ENCODE measurements at places on chromosomes 5 and 9.

DNA sequence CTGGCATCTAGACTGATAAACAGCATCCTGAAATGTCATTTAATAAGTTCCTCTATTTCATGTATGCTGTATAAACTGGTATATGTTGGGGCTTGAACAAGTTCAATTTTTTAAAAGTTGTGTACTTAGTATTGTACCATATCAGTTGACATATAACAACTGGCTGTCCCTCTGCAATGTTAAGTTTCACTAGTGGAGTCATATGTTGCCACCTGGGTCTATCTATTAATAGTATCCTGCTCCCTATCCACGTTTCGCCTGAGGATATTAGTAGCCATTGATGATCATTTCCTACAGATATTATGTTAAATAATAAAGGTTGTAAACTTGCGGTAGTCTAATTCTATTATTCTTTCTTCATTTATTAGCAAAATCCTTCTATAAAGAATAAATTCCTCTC is 177.6 kb downstream of the RFX3 start:
- DNase-seq, result no peak

DNA sequence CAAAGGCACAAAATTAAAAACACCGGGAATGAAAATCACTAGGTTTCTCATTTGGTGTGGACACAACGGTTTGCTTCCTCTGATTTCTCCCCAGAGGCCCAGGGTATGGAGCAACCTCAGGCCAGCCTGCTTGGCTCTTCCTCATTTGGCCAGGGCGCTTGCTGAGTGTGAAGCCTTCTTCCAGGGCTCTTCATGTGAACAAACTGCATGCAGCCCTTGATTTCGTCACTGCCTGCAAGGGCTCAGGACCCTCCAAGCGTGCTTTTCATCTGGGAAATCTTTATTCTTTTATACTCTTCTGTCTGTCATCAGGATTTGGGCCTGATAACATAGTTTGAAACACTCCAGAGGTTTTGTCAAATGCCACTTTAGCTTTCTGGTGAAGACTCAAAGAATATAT is 122.6 kb upstream of the KLF4 start:
- no peak for DNase-seq

DNA sequence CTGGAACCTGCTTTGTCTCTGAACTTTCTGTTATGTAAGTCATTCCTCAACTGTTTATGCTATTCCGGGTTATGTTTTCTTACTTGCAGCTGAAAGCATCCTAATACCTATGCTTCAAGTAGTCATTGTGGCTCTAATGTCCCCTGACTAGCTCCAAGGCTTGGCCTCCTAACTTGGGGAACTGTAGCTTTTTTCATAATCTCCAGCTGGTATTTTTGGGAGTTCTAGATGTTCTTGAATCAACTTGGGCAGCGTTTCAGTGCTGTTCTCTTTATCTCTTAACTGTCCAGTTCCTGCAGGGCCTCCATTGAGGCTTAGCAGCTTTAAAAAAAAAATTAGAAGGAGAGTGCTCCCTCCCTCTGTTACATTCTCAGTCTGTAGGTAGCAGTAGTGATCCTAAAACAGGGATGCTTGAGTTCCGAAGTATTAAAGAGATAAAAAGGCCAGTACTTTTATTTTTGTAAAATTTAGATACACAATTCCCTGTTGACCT is 100.0 kb upstream of the ACTBL2 start:
- no peak for DNase-seq

DNA sequence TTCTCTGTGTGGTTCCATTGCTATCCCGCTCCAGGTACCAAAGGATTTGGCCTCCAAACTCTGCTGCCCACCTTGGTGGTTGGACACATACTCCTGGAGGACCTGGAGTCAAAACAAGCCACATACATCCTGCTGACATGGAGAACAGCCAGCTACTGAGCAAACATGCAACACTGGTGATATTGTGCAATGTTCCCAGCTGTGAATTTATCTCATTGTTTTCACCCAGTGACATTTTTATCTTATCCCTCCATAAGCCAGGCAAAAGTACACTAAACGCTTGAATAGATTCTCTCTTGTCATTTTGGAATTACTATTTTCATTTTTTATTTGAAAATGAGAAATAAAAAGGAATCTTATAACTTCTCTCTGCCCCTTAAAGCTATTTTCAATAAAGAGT is 11.1 kb upstream of the CTSL start:
- no peak for DNase-seq

- DNase-seq, result no peak
Measured at GRCh38 chr5:14681236-14681752, 16.8 kb downstream of the OTULIN start.

GRCh38 chr9:130663977-130664250 is 480 bp upstream of the PRDM12 start:
- no peak for DNase-seq

- no peak for DNase-seq
Measured at GRCh38 chr9:13513716-13514444, 234.4 kb upstream of the MPDZ start.

DNA sequence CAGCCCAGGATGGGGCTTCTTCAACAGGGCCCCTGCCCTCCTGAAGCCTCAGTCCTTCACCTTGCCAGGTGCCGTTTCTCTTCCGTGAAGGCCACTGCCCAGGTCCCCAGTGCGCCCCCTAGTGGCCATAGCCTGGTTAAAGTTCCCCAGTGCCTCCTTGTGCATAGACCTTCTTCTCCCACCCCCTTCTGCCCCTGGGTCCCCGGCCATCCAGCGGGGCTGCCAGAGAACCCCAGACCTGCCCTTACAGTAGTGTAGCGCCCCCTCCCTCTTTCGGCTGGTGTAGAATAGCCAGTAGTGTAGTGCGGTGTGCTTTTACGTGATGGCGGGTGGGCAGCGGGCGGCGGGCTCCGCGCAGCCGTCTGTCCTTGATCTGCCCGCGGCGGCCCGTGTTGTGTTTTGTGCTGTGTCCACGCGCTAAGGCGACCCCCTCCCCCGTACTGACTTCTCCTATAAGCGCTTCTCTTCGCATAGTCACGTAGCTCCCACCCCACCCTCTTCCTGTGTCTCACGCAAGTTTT is 23.6 kb downstream of the PCDHGC5 start:
- DNase-seq, result no peak

DNA sequence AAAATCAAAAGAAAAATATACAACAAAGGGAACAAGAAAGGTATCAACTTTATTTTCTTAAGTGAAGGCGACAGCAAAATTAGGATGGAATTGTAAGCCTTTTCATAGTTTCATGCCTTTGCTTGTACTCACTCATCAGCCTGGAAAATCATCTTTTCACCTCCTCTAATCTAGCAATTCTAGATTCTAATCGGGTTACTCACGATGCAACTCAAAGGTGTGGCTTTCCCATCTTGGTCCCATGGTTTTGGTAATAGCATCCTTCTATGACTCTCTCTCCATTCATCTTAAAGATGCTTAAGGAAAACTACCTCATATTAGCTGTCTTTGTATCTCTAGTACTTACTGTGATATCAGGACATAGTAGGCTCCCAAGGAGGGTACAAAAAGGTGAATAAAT is 30.5 kb downstream of the DNAH5 start:
- DNase-seq, result no peak

DNA sequence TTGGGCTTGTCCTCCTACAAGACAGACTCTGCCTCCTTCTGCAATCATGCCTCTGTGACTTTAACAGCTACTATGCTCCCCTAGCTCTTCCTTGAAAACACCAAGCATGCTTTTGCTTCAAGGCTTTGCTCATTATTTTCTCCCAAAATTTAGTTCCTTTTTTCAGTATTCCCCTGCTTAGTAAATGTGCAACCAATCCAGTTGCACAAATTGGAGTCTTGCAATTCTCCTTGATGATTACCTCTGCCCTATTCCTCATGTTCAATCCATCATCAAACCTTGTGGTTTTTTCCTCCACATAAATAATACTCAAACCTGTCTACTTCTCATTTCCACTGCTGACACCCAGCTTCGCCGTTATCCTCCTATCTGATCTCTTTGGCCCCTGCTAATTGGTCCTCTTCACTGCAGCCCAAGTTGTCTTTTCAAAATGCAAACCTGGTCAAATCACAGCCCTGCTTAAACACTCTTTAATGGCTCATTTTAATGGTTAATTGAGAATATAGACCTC is 296.3 kb downstream of the CWC27 start:
- DNase-seq, result no peak

- DNase-seq, result no peak
Measured at GRCh38 chr5:122384739-122385235, 72.8 kb downstream of the SNCAIP start.

DNA sequence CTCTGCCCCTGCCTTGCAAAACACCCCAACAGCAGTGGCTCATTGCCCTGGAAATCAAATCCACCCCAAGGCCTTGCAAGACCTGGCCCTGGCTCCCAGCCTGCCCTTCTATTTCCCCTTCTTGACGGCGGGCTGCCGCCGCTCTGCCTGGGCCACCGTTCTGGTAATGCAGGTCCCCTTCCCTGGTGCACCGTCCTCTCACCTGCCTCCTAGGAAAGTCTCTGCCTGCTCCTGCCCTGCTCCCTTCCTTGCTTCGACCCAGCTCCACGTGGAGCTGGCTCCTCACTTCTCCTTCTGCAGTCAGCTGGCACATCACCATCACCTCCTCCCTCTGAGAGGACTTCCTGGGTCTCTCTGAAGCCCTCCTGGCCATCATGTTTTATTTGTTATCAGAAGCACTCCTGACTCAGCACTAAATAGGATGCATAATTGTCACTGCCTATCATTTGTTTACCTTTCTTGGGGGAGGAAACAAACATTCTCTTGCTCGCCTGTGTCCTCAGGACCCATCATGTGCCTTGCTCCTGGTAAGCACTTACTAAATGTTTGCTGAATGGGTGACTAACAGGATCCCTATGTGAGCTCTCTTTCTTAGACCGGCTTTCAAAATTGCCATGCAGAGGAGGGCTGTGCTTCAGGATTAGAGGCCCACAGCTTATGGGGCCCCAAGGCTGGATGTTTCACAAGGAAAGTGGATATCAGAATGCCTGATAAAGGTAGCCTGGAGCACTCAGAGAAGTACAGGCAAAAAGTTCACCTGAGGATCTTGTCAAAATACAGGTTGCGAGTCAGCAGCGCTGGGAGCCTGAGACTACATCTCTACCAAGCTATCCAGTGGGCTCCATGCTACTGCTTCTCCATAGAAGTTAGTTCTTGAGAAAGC is 19.6 kb upstream of the C5orf47 start:
- DNase-seq, result no peak

GRCh38 chr5:4855036-4855435 is 285.1 kb upstream of the ADAMTS16 start:
- DNase-seq, result no peak

GRCh38 chr9:119137479-119137878 is 231.8 kb downstream of the BRINP1 start:
- no peak for DNase-seq

DNA sequence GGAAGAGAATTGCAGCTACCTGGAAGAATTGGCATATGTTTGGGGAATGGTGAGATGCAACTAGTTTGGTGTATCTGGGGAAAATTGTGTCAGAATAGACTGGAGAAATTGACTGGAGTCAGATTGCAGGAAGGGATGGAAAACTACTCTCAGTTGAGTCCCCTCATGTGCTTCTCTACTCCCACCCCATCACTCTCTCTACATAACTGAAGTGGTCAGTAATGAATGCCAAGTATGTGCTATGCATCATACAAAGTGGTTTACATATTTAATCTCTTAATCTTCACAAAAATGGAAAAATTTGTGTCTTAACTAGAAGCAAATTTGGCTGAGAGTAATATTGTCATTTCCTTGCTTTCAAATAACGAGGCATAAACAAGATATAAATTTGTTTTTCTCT is 146.4 kb upstream of the TNC start:
- DNase-seq, result no peak

GRCh38 chr5:180910735-180911134 is 11.8 kb downstream of the BTNL8 start:
- DNase-seq, result no peak

DNA sequence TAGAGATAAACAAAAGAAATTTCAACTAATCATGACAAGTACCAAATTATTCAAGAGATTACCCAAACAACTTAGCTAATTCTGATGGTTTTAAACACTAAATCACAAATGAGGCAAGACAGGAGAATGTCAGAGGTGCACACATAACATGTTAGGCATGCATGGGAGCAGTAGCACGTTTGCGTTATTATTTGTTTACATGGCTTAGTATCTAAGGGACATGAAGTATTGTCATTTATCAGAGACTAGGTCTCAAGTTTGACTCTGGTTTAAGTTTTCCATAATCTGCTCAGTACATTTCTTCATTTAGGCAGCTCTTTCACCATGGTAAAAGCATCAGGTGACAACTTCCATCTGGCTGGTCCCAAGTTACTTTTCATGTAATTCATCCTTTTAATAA is 244.1 kb upstream of the TNC start:
- no peak for DNase-seq

GRCh38 chr5:119389288-119390030 is 33.6 kb downstream of the TNFAIP8 start:
- no peak for DNase-seq

GRCh38 chr5:136035837-136036236 is 7.0 kb downstream of the TGFBI start:
- DNase-seq, result no peak

- no peak for DNase-seq
Measured at GRCh38 chr9:136902259-136902821, 16.0 kb downstream of the TRAF2 start.

DNA sequence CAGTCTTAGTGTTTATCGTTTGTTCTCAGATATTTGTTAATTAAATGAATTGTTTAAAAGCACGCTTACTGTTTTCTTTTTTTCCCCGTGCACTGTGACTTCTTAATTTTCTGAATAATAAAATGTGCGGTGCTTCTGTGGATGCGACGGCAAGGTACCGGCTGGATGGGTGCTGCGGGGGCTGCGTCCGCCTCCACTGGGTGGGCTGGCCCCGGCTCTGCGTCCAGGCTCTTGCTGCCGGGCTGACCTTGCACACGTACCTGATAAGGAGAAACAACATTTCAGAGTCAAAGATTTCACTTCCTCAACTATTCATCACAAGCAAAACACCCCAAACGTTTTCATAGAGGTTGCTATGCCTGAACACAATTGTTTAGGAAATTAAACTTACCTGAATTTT is 404.0 kb upstream of the IRX1 start:
- DNase-seq, result no peak

DNA sequence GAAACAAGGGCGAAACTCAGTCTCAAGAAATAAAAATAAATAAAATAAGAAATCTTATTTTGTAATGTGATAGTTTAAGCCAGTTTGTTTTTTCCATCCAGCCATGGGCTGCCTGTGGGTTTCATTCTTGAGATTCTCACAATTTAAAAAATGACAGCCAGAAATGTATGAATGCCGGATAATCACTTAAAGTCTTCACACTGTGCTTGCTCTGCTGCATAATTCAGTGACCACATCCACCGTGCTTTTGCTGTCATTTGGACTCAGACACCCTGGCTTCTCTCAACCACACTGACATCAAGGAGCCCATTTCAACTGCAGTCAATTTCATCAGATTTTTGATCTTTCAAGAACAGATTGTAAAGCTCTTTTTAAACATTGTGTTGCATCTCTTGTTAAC is 61.0 kb upstream of the DAPK1 start:
- DNase-seq, result no peak

DNA sequence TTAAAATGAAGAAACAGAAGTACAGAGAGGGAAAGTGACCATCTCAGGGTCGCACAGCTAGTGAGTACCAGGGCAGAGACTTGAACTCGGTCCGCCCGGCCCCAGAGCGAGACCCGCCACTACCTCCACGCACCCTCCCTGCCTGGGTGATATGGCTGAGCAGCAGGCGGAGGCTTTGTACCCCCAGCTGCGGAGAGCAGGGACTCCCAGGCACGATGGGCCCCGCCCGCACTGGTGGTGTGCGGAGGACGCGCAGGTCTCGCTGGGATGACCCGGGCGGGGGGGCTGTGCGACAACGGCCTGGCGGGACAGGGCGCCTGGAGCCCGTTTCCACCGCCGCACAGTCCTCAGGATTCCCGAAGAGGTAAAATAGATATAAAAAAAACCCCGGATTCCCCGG is 64.7 kb upstream of the LARP1 start:
- DNase-seq, result no peak

Data from HS-27A (cell line).